ENCODE measurements at places on chromosomes 6 and 20.

- DNase-seq = no peak
These were observed 34.0 kb downstream of the ITCH start for GRCh38 chr20:34397096-34397495.

GRCh38 chr20:12293900-12294299 is 376.2 kb downstream of the BTBD3 start:
- no peak for DNase-seq

DNA sequence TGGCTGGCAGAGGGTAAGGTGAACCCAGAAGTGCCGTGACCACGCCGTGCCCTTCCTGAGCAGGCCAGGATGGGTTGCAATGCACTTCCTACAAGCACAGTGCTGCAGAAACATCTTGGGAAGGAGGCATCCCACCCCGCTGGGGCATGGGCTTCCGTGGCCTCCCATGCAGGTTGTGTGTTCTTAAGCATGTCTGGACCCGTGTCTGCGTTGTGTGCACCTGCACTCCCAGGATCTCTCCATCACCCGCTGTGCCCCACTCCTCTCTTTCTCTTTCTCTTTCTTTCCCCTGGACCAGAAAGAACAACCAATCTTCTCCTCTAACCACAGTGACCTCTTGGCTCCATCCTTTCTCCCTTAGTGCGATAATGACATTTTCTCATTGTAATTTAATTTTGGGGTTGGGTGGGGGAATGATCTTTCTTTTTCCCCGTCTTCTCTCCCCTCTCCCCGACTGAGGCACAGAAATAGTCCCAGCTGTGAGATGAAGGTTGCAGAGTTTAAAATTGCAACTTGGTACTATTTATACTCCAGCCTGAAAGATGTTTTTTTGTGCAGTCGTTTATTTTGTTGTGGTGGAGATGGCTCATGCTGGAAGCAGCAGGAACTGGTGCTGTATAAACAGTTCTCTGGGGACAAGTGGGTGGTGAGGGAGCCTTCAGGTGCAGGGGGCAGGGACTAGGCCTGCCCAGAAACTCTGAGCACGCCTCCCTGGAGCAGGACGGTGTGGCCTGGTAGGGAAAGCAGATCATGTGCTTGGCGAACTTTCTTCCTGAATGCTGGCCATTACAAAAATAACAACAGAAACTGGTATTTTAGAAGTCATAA is 20.5 kb downstream of the BCAS4 start:
- no peak for DNase-seq

GRCh38 chr20:46028772-46029371 is at the start of gene SLC12A5:
TSS of gene SLC12A5 (plus strand) at chr20:46029215. CDS start at chr20:46029345, 130 bp downstream.
- no peak for DNase-seq

Data from CD4-positive, alpha-beta T cell treated with Interleukin-15 for 4 hours (primary cell).